ENCODE measurements at places on chromosomes 16 and 17.
A peak's percentile ranks its signal among the peaks of the same experiment; 100 is the strongest.

DNA sequence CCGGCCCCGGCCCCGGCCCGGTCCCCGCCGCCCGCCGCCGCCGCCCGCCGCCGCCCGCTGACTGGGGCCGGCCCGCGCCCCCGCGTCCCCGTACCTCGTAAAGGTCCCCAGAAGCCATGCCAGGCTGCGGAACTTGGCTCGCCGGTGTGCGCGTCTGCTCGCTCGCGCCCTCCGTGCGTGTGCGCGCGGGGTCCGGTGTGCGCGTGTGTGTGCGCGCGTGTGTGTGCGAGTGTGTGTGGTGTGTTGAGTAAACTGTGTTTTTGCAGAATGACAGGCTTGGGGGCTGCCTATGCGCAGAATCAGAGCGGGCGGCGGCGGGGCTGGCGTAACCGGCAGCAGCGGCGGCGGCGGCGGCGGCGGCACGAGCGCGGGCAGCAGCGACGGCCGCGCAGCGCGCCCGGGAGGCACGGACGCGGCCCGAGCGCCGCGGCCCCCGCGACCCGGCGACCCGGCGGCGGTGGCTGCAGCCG is 307 bp downstream of the CDYL2 start:
- peak; percentile 53 for DNase-seq

- peak; percentile 77 for DNase-seq
Measured at GRCh38 chr16:50185005-50185505, 31.9 kb downstream of the TENT4B start.

DNA sequence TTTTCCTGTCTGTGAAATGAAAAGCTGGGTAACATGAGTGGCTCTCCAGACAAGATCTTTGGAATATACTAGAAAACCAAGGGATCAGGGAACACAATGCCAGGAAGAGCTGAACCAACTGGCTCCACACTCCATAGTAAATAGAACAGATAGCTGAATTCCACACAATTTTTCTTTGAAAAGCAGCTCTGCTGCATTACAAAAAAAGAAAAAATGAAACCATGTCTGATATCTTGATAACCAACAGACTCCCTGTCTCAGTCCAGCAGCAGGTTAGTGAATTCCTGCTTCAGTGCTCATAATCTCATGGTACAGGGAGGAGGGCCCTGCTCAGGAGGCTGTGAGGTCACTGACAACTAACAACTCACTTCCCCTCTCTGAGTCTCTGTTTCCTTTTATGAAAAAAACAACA is 97.1 kb downstream of the CDH11 start:
- DNase-seq: peak; percentile 89

- no peak for DNase-seq
Measured at GRCh38 chr16:84069540-84069939, 26.9 kb upstream of the SLC38A8 start.

GRCh38 chr17:75394332-75394918 is 11.1 kb downstream of the GRB2 start:
- no peak for DNase-seq

DNA sequence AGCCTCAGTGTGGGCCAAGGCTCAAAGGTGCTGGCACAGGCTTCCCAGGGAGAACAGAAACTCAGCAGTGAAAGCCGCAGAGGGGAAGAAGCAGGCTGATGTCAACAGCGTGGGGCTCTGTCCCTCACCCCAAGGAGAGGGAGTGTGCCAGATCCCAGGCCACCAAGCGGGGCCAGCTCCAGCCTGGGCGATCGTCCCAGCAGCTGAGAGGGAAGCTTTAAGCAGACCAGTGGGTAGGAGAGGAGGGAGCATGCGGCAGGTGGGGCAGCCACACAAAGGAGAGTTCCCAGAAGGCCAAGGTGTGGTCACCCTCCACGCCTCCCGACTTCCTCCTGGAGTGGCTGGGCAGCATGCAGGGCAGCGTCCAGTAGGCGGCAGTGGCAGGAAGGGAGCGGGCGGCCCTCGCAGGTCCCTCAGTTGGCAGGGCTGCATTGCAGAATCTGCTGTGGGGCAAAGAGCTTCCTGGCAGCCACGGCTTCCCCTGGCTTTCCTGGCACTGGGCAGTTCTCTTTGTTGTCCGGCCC is 6.0 kb downstream of the SYNGR2 start:
- DNase-seq: no peak

DNA sequence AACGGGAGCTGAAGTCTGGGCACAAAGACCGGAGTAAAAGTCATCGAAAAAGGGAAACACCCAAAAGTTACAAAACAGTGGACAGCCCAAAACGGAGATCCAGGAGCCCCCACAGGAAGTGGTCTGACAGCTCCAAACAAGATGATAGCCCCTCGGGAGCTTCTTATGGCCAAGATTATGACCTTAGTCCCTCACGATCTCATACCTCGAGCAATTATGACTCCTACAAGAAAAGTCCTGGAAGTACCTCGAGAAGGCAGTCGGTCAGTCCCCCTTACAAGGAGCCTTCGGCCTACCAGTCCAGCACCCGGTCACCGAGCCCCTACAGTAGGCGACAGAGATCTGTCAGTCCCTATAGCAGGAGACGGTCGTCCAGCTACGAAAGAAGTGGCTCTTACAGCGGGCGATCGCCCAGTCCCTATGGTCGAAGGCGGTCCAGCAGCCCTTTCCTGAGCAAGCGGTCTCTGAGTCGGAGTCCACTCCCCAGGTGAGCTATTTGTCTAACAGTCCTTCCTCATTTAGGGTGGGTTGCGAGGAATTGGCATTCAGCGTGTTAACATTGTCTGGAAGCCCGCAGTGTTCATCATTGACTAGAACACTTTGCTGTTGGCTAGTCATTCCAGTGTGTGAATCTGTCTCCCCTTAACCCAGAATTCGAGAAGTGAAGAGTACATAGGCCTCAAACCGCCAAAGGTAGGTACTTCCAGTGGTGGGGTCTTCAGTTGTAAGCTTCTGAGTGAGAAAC is 1.5 kb downstream of the CDK12 start:
- DNase-seq: peak; percentile 22
